ENCODE measurements at places on chromosomes 7 and 10.

DNA sequence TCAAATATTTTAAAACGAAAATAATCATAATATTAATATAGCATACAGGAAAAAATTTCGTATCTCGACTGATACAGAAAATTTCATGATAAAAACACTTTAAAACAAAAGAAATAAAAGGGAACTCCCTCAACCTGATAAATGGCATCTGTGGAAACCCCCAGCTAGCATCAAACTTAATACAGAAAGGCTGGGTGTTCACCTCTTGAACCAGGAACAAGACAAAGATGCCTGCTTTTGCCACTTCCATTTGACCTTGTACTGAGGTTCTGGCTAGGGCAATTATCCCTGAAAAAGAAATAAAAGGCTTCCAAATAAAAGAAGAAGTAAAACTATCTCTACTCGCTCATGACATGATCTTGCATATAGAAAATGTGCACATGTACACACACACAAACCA is 2.5 kb upstream of the ALOX5 start:
- no peak for DNase-seq

DNA sequence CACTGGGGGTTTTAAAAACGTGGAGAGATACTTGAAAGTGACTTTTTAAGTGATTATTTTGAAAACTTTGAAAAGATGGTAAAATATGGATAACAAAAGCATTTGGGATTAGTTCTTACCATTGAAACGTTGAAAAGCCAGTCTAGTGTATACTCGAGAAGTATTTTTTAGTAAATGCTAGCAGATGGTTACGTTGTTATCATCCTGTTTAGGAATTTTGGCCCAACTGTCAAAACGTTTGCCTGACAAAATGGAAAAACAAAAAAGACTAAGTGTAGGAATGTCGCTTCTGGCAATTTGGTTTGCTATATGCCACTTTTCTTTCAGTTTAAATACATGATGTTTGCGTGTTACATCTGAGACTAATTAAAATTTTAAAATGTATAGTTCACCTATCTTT is 1.2 kb downstream of the RBM33 start:
- DNase-seq, result peak; percentile 17

DNA sequence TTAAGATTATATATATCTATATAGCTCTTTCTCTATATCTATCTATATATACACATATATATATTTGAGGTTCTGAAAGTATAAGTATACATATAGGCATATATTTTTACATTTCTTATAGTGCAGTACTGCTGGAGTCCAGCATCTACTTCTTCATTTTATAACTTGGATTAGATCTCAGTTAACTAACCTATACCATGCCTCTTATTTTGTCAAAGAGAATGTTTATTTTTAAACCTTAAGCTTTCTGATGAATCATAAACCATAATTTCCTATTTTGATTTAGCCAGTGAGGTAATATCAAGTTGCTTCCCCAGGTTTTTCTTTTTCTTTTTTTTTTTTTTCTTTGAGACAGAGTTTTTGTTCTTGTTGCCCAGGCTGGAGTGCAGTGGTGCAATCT is 8.1 kb downstream of the ZNF32 start:
- DNase-seq, result no peak

GRCh38 chr10:9060314-9060713 is 1005.8 kb downstream of the GATA3 start:
- no peak for DNase-seq

- DNase-seq, result peak; percentile 39
Measured at GRCh38 chr10:108904163-108904838, 1019.0 kb downstream of the XPNPEP1 start.

- DNase-seq, result no peak
Measured at GRCh38 chr10:128257428-128257827, 131.2 kb upstream of the MKI67 start.

- peak; percentile 45 for DNase-seq
Measured at GRCh38 chr7:140902303-140902953, 22.3 kb downstream of the BRAF start.

- peak; percentile 27 for DNase-seq
Measured at GRCh38 chr10:72616716-72617115, 9.2 kb downstream of the MICU1 start.

DNA sequence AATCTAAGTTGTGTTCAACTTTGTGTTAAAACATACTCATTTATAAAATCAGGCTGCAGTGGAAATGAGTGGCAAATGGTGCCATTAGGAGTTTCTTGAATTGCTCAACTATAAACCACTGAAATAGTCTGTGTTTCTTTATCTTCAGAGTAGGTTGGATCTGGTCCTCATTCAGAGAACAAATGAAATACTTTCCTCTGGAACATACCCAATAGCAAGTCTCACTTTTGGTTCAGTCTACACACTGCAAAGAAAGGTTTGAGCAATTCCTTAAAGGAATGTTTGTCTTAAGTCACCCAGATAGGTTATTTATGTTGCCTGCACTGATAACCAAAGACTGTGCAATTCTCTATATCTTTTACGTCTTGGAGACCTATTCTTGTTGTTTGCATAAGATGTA is 62.5 kb downstream of the ABCB4 start:
- DNase-seq, result no peak

GRCh38 chr7:47932466-47933037 is 15.7 kb downstream of the PKD1L1 start:
- no peak for DNase-seq

Data from lung (tissue), 17 donors.